ENCODE measurements at places on chromosomes 6 and 20.
A peak's percentile ranks its signal among the peaks of the same experiment; 100 is the strongest.

DNA sequence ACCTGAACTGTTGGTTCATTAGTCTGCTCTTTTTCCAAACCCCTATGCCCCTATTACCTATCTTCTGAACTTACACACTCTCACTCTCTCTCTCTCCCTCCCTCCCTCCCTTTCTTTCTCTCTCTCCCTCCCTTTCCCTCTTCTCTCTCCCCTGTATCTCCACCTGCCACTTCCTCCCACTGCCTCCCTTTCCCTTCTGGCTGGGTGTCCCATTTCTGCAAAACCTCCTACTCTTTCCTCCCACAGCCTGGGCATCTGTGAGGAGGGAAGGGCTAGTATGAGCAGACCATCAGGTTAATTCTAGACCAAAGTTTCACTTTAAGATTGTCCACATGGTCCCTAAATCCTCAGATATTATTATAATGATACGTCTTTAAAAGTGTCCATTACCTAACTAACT lies 95.1 kb downstream of the TMEM200A start:
- DNase-seq = no peak

- peak; percentile 25 for DNase-seq
Observed at GRCh38 chr20:47993817-47994216, 208.5 kb upstream of the SULF2 start.

- DNase-seq = no peak
Observed at GRCh38 chr20:22582386-22582963, 1.9 kb downstream of the FOXA2 start.

DNA sequence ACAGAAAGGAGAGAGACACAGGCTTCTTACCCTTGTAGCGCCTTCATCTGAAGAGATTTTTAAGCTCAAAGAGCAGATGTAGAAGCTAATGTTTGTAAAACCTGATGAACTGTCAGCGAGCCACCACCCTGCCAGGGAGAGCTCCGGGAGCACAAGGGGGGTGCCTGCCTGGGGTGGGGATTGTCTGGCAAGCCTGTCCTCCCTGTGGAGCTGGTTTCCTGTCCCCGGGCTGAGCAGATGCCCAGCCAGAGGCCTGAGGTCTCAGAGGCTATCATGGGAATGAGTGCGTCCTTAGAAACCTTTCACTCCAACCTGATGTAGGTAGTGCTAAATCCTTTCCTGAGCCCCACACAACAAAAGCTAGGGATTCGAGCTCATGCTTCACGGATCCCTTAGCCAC lies 41.9 kb upstream of the NR2E1 start:
- DNase-seq = no peak

All from vagina (tissue), 2 donors.